Astrocyte (in vitro differentiated cells and primary cell): ENCODE measurements at places on chromosomes 7 and 10. TPM values are rescaled to one million over a fixed set of nuclear protein-coding genes. Genes with fewer than 3 reads are reported as not detected.

- DNase-seq = peak; percentile 9
Observed at GRCh38 chr7:145698526-145699262, 417.9 kb upstream of the CNTNAP2 start.

GRCh38 chr10:86180861-86181260 is 185.7 kb downstream of the GRID1 start:
- DNase-seq = no peak

DNA sequence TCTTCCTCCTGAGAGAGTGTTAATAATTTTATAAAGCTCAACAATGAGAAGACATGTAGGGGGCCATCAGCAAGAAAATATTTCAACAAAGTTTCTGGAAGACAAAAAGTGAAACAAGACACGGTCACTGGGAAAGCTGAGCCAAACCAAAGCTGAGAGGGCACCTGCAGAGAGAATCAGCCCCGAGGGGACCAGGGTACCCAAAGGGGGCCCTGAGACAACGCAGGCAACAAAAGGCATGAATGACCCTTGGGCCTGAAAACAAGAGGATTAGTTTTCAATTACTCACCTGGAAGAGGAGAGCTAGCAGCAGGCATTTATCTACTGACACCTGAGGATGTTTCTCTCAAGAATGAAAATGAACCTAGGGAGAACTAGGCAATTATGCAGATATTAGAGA is 461.2 kb upstream of the MGMT start:
- no peak for DNase-seq

DNA sequence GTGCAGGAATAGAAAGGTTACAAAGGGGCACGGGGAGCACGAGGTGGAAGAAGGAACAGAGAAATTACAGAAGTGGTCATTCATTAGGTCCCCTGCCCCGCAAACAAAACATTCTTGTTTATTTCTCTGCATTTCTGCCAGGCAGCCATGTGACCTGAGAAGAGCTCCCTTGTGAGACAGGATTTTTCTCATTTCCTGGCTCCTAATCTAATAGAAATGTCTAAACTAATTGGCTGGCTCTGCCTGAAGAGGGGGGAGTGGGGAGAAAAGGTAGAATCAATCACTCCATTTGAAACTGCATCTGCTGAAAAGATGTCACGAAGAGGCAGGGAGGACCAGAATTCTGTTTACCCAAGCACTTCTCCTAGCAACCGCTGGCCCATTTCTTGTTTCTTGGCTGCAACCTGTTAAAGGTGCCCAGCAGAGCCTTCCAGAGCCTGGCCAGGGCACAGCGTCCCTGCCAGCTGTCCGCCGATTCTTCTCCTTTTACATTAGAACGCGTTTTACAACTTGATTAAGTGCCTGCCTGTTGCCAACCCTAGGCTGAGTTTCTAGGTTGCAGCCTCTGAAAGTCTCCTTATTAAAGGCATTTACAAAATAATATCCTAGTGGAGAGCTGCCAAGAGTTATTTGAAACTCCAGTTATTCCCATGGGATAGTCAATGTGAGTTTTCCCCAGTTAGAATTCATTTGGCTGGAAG is 1227.6 kb downstream of the TYW1 start:
- no peak for DNase-seq

- peak; percentile 58 for DNase-seq
Observed at GRCh38 chr10:3043512-3044368, 23.6 kb upstream of the PFKP start.

DNA sequence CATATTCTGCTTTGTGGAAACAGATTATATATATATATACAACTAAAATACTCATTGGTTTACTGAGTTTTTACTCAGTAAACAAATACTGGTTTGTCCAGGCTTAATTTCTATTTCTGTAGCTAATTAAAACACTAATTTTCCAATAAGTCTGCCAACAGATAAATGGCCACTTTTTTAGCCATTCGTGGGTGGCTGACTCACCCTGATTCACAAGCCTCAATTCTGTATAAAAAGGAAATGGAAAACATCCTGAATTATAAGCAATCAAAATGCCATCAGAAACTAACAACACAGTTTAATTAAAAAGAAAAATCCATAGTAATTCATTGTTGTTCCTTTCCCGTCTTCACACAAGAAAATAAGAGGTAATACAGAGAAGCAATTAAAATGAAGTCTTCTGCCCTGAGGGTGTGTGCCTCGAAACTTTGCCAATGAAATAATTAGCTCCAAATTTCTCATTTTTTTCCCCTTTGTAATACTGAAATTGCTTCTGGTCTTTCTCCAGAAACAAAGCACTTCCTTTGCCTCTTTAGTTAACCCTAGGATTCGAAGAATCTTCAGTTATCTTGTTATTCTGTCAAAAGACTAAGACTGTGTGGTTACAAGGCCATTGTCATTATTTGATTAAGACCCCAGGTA is 118.7 kb upstream of the PTN start:
- DNase-seq = peak; percentile 62

GRCh38 chr7:103425177-103425576 is 20.8 kb downstream of the SLC26A5 start:
- DNase-seq = no peak

DNA sequence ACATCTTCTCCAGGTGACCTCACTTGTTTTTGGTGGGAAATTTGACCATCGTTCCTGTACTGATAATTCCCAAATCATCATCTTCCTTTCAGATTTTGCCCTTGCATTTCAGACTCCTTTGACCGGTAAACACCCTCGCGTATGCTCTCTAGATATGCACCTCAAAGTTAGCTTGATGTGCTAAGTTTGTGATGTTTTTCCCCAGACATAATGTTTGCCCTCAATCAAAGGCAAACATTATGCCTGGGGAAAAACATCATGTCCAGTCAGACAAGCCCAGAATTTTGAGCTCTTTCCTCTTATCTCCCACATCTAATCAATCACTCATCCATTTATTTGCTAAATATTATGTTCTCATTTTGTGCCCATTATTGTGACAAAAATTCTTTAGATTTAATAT is 26.2 kb downstream of the CCSER2 start:
- DNase-seq = no peak

Gene NUTM2E
- total RNA-seq = 0.50 TPM in 1 of 2 replicates, not detected in the other

Gene FAM25C
- not detected in 2 replicates for total RNA-seq

Gene NPFFR1
- total RNA-seq = not detected in 2 replicates

Gene ADD3
- total RNA-seq = 127 and 148 TPM in 2 replicates
